ENCODE measurements at places on chromosomes 5 and 9.

GRCh38 chr9:72871685-72872084 lies 81.2 kb downstream of the ALDH1A1 start:
- peak; percentile 49 for DNase-seq

- DNase-seq, result no peak
These were observed 1327.1 kb downstream of the MAT2B start for GRCh38 chr5:164832516-164832915.

GRCh38 chr9:109320331-109320741 lies 523 bp downstream of the EPB41L4B start:
- no peak for DNase-seq

DNA sequence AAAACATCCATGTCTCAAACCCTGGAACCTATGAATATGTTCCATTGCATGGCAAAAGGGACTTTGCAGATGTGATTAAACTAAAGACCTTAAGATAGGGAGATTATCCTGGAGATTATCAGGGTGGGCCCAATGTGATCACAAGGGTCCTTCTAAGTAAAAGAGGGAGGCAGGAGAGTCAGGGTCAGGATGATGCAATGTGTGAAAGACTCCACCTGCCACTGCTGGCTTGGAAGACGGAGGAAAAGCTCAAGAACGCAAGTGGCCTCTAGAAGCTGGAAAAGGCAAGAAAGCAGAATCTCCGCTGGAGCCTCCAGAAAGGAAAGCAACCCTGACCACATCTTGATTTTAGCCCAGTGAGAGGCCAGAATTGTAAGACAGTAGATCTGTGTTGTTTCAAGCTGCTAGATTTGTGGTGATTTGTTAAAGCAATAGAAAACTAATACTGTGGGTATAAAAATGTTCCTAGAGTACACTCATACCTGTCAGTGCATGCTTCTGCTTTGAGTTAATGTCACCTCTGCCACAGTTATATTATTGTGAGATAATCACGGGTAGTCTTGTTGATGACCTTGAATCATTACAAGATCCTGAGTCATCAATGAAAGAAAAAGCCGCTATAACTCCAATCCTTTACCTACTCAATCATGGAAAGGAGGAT lies 93.5 kb upstream of the TNPO1 start:
- no peak for DNase-seq

- no peak for DNase-seq
These were observed 849 bp upstream of the RGMB start for GRCh38 chr5:98772415-98773213.

- no peak for DNase-seq
These were observed 108.7 kb upstream of the LMX1B start for GRCh38 chr9:126504977-126505455.

DNA sequence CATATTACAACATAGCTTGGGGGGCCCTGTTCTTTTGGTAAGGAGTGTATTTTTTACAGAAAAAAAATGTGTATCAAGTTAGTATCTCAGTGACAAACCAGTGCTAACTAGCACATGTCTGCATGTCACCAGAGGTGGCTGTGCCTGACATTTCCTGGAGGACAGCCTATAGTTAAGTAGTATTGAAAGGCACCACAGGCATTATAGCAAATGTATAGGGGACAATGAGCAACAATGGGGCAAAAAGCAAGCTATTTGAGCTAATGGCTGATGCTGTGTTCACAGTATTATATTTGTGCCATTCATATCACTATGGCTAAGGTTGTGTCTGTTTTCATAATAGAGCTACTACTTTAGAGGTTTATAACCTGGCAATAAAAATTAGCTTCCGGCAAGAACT lies 1644.0 kb downstream of the MAT2B start:
- DNase-seq, result no peak

- no peak for DNase-seq
These were observed 57.9 kb upstream of the SIMC1 start for GRCh38 chr5:176180339-176180738.

Data from spinal cord (tissue), 10 donors.